ENCODE measurements at places on chromosomes 12 and 14.

GRCh38 chr12:14849661-14850060 is 6.3 kb upstream of the ART4 start:
- no peak for DNase-seq

- no peak for DNase-seq
Observed at GRCh38 chr14:82500222-82500621, 966.6 kb upstream of the SEL1L start.

DNA sequence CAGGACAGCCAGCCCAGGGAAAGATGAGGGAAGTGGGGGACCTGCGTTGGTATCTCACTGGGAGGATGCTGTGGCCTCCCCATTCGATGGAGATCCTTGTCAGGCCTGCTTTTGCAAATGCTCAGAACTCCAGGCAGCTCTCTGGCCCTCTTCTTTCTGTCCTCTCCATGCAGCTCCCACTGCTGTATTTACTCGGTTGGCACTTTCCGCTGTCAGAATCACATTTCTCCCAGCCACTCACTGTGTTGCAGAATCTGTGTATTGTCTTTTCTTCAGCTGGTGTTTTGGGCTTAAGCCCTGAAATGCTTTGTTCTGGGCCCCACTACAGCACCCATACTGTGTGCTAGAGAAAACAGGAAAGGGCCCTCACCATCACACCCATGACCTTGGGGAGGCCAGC is 401.1 kb downstream of the RGS6 start:
- no peak for DNase-seq

DNA sequence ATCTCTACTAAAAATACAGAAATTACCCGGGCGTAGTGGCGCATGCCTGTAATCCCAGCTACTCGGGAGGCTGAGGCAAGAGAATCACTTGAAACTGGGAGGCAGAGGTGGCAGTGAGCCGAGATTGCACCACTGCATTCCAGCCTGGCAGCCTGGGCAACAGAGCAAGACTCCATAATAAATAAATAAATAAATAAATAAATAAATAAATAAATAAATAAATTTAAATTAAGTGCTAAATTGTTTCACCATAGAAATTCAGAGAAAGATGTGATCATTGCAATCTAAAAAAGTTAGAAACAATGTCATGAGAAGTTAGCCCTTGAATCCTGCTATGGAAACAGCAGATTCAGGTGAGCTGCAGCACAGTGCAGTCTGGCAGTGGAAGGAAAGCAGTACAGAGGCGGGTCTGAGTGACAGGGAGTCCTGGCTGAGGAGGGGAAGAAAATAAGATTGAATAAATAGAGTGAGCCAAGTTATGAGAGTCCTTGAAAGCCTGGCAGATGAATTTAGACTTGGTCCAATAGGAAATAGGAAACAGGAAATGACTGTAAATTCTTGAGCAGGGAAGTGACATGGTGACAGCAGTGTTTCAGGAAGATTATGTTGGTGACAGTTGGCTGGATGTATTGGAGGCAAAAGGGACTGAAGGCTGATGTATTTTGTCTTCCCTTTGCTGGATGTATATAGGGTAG is 241.5 kb downstream of the GXYLT1 start:
- no peak for DNase-seq

- no peak for DNase-seq
Observed at GRCh38 chr12:24584032-24584675, 364.7 kb downstream of the BCAT1 start.

- peak; percentile 56 for DNase-seq
Observed at GRCh38 chr12:1811281-1811947, 9.0 kb upstream of the LRTM2 start.

- peak; percentile 70 for DNase-seq
Observed at GRCh38 chr14:70448633-70449340, 3.2 kb upstream of the ADAM21 start.

DNA sequence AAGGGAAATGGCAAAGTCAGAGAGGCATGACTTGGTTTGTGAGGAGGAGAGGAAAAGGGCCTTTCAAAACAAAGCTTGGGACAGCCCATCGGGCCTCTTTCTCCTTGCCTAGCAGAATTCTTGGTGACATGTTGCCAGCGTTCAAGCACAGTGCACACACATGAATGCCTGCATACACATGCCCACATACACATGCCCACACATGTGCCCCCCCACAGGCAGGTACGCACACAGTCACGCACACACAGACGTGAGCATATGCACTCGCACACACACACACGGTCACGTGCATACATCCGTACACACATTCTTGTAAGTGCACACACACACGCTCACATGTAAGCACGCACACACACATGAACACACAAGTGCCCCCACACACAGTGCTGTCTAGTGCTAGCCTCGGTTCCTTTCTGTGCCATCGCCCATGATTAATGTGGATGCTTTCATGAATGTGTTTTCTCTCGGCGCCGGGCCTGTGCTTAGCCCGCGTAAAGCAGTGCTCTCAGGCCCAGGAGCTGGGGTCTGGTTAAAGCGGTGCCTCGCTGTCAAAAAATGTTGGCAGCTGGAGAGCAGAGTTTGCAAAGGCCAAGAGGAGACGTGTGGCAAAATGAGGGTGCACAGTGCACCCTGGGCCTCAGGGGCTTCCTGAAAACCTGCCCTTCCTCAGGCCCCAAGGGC is 328.8 kb upstream of the DIO3 start:
- no peak for DNase-seq
